ENCODE measurements at places on chromosomes 4 and X. TPM values are rescaled to one million over a fixed set of nuclear protein-coding genes. Genes with fewer than 3 reads are reported as not detected.

DNA sequence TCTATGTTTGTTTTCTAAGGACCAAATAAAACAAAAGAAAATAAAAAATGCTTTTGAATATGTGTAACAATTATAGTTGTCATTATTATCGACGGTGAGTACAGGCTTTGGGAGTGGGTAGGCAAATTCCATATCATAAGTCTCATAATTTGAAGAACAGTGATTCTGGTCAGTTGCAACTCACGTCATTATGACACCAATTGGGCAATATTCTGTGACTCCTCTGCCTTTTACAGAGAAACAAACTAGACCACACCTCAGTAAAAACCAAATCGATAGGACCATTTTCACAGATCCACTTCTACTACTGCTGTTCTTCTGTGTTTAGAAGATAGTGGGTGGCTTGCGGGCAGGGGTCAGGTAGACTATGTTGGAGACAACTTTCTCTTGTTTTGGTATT is 250.1 kb downstream of the C4orf33 start:
- no peaks in the 10 kb centered on the region for H3K36me3 ChIP-seq
- DNase-seq: no peak
- H3K27me3 ChIP-seq: no peaks in the 10 kb centered on the region
- H3K4me3 ChIP-seq: no peak overlapping the region
- H3K27ac ChIP-seq: no peak overlapping the region
- H3K4me1 ChIP-seq: no peaks in the 10 kb centered on the region

DNA sequence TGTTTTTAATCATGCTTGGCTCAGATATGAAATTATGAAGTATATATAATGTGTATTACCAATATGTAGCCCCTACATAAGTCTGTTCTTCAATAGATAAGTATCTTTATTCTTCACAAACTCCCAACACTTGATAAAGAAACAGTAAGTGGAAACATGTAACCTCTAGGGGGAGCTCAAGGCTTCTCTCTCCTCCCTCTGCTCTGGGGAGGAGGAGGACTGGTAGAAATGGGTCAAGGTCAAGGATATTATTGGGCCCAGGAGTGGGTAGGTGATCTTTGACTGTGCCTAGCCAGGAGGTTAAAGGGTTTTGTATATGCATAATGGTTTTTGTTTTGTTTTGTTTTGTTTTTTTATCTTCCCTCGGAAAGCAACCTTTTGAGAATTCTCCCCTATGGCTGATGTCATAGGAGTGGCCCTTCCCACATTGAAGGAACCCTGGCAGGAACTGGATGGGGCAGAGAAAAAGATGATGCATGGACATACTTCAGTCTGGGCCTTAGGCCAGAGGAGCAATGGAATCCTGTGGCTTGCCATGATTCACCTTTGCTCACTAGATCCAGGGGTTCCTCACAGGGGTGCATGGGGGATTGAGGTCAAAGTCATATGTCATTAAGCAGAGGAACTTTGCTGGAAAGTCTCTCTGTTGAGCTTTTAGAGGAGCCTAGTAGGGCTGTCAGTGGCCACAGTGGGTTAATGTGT is 460.3 kb downstream of the MID1IP1 start:
- H3K36me3 ChIP-seq: no peaks in the 10 kb centered on the region
- no peak overlapping the region for H3K27ac ChIP-seq
- no peaks in the 10 kb centered on the region for H3K4me1 ChIP-seq
- no peaks in the 10 kb centered on the region for H3K27me3 ChIP-seq
- no peak overlapping the region for H3K4me3 ChIP-seq

GRCh38 chr4:25817059-25817681 is 45.6 kb downstream of the SEL1L3 start:
- H3K27ac ChIP-seq: no peak overlapping the region
- peaks cover 7% of the 10 kb centered on the region for H3K36me3 ChIP-seq
- H3K4me1 ChIP-seq: peaks cover 15% of the 10 kb centered on the region
- no peak overlapping the region for H3K4me3 ChIP-seq
- no peaks in the 10 kb centered on the region for H3K27me3 ChIP-seq
- no peak for DNase-seq

PHEX gene
- total RNA-seq: 0.44 TPM
